Right kidney (tissue), 9 donors: ENCODE measurements at places on chromosomes 3 and 15.
A peak's percentile ranks its signal among the peaks of the same experiment; 100 is the strongest.

- no peak for DNase-seq
These were observed 91.4 kb downstream of the WWTR1 start for GRCh38 chr3:149566292-149566975.

GRCh38 chr3:54447427-54447826 is 325.1 kb downstream of the CACNA2D3 start:
- DNase-seq: no peak

DNA sequence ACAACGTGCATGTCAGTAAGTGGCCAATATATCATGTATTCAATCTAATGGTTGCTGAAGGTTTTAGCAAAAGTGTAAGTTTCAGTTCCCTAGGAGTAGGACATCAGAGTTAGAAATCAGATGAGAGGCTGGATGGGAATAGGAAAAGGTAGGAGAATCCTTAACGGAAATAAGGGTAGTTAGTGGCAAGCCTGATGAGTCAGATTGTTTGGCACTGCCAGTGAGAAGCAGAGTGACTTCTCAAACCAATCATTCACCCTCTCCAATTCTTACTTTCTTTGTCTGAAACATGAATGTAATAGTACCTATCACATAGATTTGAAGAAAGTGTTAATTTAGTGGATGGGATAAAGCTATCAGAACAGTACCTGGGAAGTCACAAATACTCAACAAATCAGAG is 894.0 kb downstream of the NTRK3 start:
- no peak for DNase-seq

GRCh38 chr3:11195201-11195600 is 40.9 kb downstream of the HRH1 start:
- no peak for DNase-seq

GRCh38 chr3:163776743-163777142 is 1301.6 kb downstream of the SI start:
- DNase-seq: no peak

GRCh38 chr3:34001022-34001421 is 202.6 kb downstream of the PDCD6IP start:
- DNase-seq: no peak

DNA sequence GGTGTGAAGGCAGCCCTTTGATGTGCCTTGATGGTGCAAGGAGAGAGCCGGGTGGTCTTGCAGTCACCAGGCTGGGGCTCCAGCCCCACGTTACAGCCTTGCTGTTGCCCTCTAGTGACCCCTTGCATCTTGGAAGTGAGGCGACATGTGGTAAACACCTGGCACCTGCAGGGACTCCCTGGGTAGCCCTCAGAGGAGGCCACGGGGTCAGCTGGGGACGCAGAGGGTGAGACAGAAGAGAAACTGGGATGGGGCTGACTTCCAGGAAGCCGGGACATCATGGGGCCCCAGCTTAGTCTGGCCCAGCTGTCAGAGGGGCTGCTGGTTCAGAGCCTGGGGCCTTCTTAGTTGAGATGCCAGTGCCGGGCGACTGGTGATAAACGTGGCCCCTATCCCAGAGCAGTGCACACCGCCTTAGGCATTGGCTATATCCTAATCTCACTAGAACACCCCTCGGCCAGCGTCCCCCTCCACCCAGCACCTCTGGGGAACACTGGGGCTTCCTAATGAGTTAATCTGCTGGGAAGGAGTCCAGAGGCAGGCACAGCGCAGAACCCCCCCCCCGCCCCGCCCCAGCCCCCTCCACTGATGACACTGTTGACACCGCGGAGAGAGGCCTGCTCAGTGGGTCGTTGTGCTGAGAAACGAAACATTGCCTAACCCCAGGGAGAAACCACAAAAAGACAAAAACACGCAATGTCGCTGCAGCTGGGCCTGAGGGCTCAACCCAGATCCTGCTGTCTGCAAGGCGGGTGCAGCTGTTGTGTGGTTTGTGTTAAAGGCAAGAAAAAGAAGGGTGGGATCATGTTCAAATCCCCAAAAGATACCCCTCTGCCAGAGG is 60.5 kb upstream of the KLF13 start:
- no peak for DNase-seq

DNA sequence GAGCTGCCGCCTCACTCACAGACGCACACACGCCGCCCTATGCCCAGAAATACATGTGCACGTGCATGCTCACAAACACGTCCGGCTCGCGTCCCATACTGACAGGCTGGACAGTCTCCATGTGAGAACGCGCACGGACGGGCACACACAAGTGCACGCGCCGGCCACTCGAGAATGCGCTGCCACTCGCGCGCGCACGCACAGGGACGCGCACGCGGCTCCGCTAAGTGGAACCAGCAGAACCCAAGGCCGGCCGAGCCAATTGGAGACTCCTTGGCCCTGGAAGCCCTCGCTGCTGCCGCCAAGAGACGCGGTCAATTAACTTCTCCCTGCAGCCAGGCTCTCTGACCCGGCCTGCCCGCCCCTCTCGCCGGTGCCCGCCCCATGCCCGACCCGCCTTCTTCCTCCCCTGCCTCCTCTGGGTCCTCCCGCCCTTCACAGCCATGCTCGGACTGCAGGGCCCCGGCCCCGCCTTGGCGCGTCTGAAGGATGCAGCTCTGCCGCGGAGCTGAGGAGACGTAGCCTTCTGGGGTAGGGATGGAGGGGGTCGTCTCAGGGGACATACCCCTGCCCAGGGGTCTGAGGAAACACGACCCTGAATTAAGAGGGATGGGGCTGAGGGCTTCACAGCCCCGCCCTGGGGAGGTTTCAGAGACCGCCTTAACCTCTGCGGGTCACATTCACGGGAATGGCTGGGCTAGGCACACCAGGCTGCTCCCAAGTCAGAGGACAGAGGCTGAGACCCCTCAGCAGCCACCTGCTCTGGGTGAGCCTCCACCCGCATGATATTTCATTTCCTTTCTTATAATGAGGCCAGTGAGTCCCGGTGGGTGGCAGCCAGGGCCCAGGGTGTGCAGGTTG is 15.0 kb downstream of the PTH1R start:
- DNase-seq: peak; percentile 81

GRCh38 chr3:57518276-57518915 is 25.7 kb downstream of the DNAH12 start:
- no peak for DNase-seq

DNA sequence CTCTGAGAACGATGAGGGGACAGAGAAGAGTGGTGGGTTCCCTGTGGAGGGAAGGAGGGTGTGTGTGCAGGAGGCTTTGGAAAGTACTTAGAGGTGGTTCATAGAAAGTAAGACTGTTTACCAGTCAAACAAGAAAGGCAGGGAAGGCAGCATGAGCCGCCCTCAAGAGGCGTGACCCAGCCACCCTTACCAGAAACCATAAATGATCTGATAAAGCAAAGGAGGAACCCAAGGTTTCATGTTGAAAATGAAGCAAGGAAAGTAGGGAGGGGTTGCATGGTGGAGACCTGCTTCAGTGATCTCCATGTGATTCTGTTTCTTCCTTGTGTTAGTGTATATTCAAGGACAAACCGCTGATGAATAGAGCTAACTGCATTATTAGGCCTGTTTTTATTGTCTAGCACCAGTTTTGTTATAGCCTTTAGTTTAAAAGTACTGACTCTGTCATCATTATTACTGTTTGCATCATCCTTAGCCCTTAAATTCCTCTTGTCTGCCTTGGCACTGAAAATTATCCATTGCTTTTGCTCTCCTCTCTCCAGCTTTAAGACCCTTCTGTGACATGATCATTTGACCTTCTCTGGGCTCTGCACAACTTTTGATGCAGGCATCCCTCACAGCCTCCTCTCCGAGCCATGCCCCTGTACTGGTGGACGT is 96.1 kb downstream of the STAC start:
- DNase-seq: no peak

DNA sequence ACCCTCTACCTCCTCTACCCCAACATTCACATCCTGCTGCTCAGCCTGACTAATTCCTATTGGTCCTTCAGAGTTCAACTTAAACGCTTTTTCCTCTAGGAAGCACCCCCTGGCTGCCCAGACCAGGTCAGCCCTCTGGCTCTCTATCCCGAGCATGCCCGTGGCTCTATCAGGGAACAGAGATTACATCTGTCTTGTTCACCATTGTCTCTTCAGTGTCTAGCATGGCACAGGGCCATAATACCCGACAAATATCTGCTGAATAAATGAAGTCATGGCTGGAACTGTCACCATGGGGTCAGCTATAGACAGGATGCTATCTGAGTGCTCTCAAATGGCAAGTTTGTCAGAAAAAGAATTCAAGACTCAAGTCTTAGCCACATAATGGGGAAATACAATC is 296.9 kb upstream of the CHRNA7 start:
- no peak for DNase-seq

DNA sequence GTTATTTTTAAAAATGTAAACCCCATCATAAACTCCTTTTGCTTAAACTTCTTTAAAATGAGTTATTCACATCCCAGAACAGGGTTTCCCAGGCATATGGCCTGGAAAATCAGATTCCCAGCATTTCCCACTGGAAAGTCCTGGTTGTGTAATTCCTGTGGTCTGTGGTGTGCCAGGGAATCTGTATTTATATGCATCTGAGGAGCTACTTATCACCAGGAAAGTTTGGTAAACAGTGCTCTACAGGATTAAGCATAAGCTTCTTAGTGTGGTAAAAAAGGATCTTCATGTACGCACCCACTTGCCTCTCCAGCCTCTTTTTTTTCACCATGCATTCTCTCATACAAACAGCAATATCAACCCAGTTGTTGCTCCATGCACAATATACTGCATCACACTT is 28.2 kb downstream of the MEIS2 start:
- DNase-seq: no peak

DNA sequence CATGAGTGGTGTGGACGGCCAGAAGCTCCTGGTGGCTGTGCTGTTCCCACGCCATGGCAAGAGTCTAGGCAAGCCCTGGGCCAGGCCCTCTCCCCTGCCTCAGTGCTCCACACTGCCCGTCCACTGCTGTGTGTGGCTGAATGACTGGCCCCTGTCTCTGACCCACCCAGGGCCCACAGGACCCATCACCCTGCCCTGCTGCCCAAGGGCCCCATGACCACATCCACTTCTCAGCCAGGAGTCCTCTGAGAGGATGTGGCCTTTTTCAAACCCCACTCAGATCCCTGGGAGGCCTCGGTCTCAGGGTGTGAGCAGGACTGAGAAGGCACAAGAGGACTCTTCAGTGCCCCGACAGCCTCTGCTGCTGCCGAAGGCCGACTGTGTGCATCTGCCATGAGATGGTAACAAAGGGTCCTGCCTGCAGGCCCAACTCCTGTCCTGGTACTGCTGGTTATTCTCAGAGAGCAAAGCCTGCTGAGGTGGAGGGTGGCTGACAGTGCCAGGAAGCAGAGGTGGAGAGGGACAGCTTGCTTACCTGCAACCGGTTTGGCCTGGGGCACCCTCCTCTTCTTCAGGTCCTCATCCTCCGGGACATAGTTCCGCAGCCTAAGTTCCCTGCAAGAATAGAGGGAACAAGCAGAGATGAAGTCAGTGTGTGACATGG is 47.5 kb downstream of the PTH1R start:
- DNase-seq: no peak

GRCh38 chr15:73926219-73927002 is at the start of gene LOXL1:
LOXL1 (plus strand) TSS chr15:73926462; CDS start chr15:73926784, 322 bp downstream.
- DNase-seq: peak; percentile 93

DNA sequence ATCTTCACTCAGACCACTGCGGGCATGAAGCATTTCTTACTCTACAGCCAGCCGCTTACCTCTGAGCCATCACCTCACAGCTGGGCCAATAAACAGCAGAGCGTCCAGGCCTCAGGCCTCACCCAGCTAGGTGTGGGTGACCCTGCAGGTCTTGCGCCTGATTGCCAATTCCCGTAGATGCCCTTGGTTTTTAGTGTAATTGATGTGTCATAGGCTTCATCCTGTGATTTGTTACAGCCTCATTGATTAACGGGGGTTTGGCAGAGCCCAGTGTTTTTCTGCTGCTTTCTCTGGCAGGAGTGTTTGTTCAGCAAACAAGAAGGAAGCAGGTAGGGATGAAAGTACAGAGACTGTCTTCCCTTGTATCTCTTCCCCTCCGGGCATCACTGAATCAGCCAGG is 49.6 kb upstream of the BNIP2 start:
- no peak for DNase-seq

DNA sequence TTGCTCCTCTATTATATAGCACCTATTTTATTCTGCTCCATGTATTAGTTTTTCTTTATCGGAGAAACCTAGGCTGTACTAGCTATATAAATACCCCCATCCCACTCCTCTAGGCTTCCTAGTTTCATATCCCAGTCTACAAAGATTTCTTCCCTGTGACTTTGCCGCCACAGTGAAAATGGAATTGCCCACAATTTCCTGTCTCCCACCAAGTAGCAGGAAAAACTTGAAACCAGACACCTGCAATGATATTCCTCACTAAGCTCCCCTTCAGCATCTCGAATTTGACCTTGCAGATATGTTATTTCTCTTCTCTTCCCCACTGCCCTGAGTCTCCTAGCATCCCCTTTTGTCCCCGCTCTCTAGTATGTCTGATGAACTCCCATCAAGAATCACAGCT is 685.8 kb upstream of the CCDC54 start:
- DNase-seq: no peak

DNA sequence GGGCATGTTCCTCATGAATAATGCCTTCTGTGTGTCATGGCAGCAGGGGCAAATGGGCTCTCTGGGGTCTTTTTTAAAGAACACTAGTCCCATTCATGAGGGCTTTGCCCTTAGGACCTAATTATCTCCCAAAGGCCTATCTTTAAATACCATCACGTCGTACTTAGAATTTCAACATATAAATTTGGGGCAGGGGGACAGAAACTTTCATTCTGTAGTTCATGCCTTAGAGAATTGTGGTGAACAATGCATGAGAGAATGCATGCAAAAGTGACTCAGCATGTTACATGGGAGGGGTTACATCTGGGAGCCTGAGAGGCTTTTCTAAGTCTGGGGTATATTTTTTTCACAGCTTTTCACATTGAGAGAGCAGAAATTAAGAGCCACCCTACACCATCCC is 208.5 kb upstream of the ROPN1 start:
- no peak for DNase-seq

DNA sequence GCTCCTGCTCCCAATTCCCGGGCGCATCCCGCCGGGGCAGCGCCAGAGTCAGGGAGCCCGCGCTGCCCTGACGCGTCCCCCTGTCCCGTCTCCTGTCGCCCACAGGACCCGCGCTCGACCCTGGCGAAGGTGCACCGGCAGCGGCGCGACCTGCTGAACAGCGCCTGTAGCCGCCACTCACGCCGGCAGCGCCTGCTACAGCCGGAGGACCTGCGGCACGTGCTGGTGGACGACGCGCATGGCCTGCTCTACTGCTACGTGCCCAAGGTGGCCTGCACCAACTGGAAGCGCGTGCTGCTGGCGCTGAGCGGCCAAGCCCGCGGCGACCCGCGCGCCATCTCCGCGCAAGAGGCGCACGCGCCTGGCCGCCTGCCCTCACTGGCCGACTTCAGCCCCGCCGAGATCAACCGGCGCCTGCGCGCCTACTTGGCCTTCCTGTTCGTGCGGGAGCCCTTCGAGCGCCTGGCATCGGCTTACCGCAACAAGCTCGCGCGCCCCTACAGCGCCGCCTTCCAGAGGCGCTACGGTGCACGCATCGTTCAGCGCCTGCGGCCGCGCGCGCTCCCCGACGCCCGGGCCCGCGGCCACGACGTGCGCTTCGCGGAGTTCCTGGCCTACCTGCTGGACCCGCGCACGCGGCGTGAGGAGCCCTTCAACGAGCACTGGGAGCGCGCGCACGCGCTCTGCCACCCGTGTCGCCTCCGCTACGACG is 16.9 kb downstream of the C3orf22 start:
- DNase-seq: peak; percentile 35

- DNase-seq: no peak
These were observed 250.2 kb downstream of the LPP start for GRCh38 chr3:188404124-188404523.
